Stimulated activated naive CD4-positive, alpha-beta T cell (primary cell): ENCODE measurements at places on chromosomes 1 and 21.

DNA sequence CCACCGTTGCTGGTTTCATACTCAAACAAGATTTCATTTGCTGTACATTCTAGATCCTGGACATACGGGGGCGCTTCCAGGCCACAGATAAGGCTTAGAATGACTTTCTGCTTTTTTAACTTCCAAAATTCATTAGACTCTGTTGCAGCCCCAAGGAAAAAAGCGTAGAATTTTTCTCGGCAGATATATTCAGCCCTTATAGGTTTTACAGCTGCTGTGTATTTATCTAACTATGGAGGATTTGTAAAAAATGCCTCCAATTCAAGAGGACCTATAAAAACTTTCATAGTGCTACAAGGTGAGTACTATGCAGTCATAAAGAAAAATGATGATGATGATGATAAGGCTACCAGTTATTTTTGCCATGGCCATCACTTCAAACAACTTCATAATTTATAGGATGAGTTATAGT, 51.6 kb downstream of the SLC30A10 start:
- DNase-seq: no peak

- no peak for DNase-seq
These were observed 1046.2 kb downstream of the BRINP3 start for GRCh38 chr1:189431447-189431846.

DNA sequence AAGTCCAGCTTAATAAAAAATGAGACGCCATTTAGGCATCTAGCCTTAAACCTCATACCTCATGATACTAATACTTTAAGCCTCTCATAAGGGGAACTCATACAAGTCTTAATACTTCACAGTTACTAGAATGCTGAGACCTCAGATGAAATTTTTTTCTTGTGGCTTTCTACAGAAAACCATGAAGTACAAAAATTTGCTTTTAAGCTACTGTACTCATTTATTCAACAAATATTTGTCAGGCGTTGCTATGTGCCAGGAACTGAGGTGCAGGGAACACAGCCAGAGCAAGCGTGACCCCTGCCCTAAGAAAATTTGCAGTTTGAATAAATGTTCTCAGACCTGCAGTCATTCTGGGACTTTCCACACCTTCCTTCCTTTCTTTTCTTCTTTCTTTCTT, 150.6 kb downstream of the MRPL39 start:
- no peak for DNase-seq

- no peak for DNase-seq
These were observed 52.7 kb downstream of the ECE1 start for GRCh38 chr1:21237446-21238088.

- no peak for DNase-seq
These were observed 866 bp upstream of the SORT1 start for GRCh38 chr1:109398343-109399225.

GRCh38 chr1:31981972-31982371, 31.7 kb upstream of the KHDRBS1 start:
- no peak for DNase-seq

GRCh38 chr21:39347537-39347936, 1.4 kb downstream of the HMGN1 start:
- no peak for DNase-seq

- no peak for DNase-seq
These were observed 921.0 kb downstream of the ADGRL2 start for GRCh38 chr1:82721702-82722101.
